ENCODE measurements at places on chromosomes 2 and 18.

- DNase-seq = no peak
These were observed 251.4 kb downstream of the ANKRD30B start for GRCh38 chr18:14999085-14999975.

- no peak for DNase-seq
These were observed 401.6 kb downstream of the SLC4A3 start for GRCh38 chr2:220029013-220029412.

- DNase-seq = no peak
These were observed 94.1 kb upstream of the MC4R start for GRCh38 chr18:60466677-60467076.

GRCh38 chr2:11079136-11079824, 76.0 kb upstream of the SLC66A3 start:
- DNase-seq = no peak

DNA sequence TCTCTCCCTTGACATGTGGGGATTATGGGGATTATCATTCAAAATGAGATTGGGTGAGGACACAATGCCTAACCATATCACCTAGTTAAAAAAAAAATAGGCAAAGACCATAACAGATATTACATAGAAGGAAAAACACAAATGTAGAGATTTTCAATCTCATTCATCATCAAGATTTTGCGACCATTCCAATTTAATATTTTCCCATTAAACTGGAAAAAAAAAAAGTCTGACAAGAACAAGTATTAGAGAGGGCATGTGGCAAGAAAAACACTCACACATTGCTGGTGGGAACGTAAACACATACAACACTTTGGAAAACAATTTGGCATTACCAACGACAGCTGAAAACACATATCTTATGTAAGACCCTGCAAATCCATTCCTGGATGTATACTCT, 71.0 kb upstream of the MYCN start:
- no peak for DNase-seq

DNA sequence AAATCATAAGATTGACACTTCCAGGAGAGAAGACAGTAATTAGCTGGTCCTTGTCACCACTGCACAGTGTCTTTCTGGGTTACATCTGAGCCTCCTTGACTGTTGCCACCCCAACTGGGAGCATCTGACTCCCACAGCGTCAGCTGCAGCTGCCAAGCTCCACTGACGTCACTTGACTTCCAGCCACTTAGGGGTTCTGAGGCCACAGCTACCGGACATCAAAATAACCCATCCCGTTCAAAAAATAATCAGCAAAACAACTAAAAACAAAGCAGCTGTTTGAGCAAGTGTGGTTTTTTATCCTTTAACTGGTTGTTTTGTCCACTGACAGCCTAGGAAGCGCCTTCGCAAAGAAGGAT, 206.5 kb upstream of the AGAP1 start:
- DNase-seq = no peak

DNA sequence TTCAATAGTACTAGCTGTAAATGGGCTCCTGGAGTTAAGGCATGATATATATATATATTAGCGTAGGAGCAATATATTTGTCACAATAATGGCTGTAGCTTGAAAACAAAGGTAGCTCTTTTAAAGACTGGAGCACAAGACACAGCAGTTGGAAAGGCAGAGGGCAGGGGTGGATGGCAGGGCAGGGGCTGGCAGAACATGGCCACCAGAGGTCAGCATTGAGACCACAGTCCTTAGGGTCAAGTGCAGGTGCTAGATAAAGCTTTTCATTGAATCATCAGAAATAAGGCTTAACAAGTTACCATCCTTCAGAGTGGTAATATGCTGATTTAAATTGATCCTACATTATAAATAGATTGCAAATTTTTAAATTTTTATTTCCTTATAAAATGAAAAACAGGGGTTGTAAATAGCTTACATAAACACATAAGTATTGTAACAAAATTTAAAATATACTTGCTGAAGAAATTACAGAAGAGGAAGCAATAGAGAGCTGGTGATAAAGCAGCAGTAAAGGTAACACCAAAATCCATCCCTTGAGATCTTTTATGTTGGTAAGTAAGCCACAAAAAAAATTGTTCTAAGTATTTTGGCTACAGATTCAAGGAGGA, 161.2 kb upstream of the PIEZO2 start:
- no peak for DNase-seq
